ENCODE measurements at places on chromosomes 4 and X. TPM values are rescaled to one million over a fixed set of nuclear protein-coding genes. Genes with fewer than 3 reads are reported as not detected.

Gene KCNE5
- total RNA-seq = not detected

DNA sequence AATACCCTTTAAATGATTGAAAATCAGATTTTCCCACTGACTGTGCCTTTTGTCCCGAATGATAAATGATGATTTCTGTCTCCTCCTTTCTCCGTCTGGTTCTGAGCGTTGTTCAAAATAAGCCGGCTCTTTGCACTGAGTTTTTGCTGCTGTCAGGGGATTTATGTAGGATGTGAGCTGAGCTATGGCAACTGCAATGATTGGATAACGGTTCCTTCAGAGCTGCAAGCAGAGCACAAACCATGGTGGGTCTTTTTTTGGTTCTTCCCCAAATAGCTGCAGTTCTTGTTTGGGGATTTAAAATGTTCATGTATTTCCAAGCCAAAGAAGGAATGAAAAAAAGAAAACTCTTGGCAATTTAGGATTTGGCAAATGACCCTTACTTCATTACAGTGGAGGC, 124.5 kb upstream of the CASK start:
- H3K27me3 ChIP-seq = no peaks in the 10 kb centered on the region
- H3K27ac ChIP-seq = no peak overlapping the region
- H3K4me3 ChIP-seq = no peak overlapping the region
- DNase-seq = no peak
- H3K4me1 ChIP-seq = no peaks in the 10 kb centered on the region

DNA sequence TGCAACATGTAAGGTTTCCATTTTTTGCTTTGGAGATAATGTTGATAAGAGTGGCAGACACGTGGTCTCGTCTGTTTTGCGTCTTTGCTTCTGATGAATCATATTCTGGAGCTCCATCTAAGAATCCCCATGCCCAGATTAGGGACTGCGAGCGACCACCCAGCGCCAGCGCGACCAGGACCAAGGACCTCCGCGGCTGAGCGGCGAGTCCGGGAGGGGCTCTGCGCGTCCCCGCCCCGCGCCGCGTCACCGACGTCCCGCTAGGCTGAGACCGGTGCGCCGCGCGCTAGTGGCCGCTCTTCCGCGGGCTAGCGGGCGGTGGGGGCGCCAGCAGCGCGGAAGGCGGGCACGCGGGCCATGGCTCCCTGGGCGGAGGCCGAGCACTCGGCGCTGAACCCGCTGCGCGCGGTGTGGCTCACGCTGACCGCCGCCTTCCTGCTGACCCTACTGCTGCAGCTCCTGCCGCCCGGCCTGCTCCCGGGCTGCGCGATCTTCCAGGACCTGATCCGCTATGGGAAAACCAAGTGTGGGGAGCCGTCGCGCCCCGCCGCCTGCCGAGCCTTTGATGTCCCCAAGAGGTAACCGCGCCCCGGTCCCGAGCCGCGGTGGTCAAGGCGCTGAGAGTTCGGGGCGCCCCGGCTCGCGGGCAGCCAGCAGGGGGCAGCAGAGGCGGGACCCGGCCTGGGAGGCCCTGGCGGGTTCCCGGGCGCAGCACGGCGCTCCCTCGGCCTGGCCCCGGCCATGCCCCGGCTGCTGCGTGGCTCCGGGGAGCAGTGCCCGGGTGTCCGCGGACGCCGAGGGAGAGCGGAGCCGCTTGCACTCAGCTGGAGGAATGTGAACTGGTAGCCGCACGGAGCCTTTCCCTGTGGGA, at the start of gene SRD5A3:
SRD5A3 (plus strand) TSS at position 263 of the 871 bp plus-strand sequence; CDS start at position 358, 95 bp downstream.
- H3K4me1 ChIP-seq = peaks cover 9% of the 10 kb centered on the region
- H3K36me3 ChIP-seq = no peaks in the 10 kb centered on the region
- H3K27me3 ChIP-seq = no peaks in the 10 kb centered on the region

DNA sequence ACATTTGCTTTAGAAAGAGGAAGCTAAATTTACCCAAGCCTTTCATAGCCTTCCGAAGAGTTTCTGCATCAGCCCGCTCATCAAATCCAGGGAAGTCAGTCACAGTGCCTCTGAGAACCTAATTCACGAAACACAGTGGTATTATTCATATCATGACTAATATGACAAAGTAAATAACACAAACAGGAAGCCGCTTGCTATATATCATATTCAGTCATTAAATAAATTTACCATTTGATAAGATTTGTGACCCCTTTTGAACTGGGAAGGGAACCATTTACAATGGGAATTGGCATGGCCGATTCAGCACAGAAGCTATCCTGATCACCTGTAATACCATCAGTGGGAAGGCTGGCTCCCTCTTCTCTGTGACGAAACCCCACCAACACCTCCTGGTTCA, 10.5 kb downstream of the ANXA5 start:
- peaks cover 51% of the 10 kb centered on the region for H3K4me1 ChIP-seq
- DNase-seq = no peak
- no peak overlapping the region for H3K27ac ChIP-seq
- H3K36me3 ChIP-seq = peaks cover 63% of the 10 kb centered on the region
- H3K4me3 ChIP-seq = no peak overlapping the region

DNA sequence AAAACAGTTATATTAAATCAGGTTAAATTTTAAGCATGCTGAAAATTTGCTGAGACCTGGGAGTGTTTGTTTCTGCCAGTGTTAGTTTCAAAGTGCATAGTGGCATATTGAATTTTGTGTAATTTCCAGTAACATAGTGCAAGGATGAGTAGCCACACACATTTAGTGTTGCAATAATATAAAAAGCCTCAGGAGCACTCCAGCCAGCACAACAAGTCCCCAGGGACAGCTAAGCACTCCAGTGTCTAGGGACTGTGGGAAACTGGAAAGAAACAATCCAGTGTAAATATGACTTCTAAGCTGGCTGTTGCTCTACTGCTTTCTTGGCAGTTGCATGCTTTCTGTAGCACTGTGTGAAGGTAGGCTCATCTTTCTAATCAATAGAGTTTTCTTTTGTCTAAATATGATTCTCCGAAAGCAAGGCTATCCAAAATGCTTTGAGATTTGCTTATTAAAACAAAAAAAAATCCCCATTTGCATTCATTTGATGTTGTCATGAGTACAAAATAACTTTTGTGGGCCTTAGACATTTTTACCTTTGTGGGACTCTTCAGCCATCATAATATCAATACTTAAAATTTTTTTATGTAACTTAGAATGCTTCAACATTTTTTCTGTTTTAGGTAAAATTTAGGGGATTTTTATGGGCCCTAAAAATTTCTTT, 24.2 kb upstream of the CXCL2 start:
- H3K27me3 ChIP-seq = no peaks in the 10 kb centered on the region
- no peak overlapping the region for H3K4me3 ChIP-seq
- H3K36me3 ChIP-seq = no peaks in the 10 kb centered on the region
- no peak for DNase-seq
- H3K4me1 ChIP-seq = no peaks in the 10 kb centered on the region

DNA sequence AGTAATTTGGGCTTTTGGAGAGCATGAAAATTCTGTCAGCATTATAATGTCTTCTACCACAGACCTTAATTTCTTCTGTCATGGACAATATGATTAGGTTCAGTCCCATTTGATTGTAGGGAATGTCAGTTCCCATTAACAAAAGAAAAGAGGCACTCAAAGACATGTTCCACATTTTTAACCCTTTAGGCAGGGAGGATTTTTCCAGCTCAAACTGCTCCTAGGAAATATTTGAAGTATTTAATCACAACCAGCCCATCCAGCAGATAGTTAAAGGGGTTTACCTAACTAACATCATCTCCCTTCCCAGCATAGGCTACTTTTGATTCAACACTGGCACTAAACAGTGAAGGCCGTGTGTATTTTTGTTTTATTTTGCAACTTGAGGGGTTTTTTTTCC, 256.0 kb downstream of the DHX15 start:
- no peaks in the 10 kb centered on the region for H3K36me3 ChIP-seq
- no peaks in the 10 kb centered on the region for H3K27me3 ChIP-seq
- no peak for DNase-seq
- no peak overlapping the region for H3K4me3 ChIP-seq
- H3K27ac ChIP-seq = no peak overlapping the region
